ENCODE measurements at places on chromosomes 4 and X.
A peak's percentile ranks its signal among the peaks of the same experiment; 100 is the strongest.

GRCh38 chr4:144582975-144583374 lies 63.0 kb upstream of the HHIP start:
- no peak for DNase-seq

- no peak for DNase-seq
Measured at GRCh38 chr4:8112672-8113071, 45.9 kb downstream of the ABLIM2 start.

DNA sequence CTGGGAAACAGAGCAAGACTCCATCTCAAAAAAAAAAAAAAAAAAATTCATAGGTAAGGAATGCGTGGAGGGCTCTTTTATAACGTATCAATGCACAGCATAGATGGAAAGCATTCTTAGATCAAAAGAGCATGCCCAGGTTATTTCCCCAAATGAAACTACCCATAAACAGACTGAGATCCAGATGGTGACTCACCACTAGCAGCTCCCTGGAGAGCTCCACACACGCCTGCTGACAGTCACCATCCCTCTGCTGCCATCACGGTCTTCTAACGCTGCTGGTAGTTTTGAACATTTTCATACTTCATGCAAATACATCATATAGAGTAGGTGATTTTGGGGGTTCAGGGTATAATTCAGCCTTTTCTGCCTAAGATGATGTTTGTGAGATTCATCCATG lies 136.9 kb downstream of the ASMT start:
- no peak for DNase-seq

DNA sequence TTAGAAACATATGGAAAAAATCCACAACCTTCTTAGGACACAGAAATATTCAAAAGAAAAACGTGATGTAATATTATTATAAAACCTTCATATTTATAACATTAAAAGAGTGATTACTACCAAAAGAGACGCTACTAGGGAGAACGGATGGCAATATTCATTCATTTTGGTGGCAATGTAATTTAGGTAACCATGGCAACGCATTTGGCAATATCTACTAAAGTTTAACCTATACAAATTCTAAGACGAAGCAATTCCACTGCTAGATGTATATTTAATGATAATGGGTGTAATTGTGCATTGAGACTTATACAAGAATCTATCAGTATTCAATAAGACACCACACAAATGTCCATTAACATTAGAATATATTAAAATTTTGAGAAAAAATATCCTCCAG lies 709.4 kb downstream of the ARAP2 start:
- DNase-seq: no peak

- no peak for DNase-seq
Measured at GRCh38 chrX:137187540-137187939, 153.7 kb upstream of the GPR101 start.

- no peak for DNase-seq
Measured at GRCh38 chr4:122005064-122005755, 53.4 kb upstream of the TRPC3 start.

GRCh38 chr4:30264465-30264864 lies 455.7 kb upstream of the PCDH7 start:
- no peak for DNase-seq

GRCh38 chr4:184506527-184507121 lies 32.3 kb upstream of the IRF2 start:
- DNase-seq: no peak

DNA sequence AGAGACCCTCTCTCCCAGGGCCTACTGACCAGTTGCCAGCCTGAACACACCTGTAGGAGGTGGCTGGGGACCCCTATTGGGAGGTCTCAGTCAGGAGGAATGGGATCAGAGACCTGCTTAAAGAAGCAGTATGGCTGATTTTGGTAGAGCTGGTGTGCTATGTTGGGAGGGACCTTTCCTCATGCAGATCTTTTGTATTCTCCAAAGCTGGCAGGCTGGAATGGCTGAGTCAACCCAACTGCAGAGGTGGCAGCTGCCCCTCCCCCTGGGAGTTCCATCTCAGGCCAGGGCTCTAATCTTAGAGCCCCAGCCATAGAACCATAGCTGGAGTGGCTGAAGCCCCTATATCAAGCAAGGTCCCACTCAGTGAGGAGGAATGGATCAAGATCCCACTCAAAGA lies 279.3 kb upstream of the BMP3 start:
- DNase-seq: no peak

DNA sequence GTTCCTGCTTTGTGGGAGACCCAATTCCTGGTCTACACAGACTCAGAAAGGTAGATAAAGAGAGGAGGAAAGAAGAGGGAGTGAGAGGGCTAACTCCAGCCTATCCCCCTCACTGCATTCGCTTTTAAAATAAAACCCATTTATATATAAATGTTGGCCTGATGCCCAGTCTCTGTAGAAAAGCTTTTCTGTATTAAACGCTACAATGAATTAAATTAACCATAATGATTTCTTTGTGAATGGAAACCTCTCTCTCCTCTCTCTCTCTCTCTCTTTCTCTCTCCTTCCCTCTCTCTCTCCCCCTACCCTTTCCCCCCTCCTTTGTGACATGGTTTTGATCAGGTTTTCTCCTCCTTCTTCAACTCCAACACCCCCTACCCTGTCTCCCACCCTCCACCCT lies 34.8 kb downstream of the PJA1 start:
- no peak for DNase-seq

GRCh38 chr4:184448141-184448540 lies 26.2 kb downstream of the IRF2 start:
- DNase-seq: no peak

DNA sequence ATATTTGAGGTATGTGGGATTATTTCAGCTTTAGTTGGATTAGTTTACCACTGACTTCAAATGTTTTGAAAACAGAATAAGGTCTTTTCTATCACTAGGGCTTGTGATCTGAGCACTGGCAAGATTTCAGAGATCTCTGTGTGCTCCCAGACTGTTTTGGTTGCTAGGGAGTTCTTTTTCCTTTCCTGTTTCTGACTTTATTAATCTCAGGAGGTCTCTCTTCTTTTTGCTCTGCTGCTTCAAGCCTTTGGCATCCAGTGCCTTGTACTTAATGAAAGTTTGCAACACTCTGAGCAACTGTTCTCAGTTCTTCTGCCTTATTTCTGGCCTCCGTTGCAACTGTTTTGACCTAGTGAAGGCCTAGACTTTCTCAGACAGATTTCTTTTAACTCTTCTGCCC lies 32.1 kb upstream of the PAQR3 start:
- DNase-seq: no peak

- no peak for DNase-seq
Measured at GRCh38 chrX:50107470-50107869, 93.3 kb downstream of the AKAP4 start.

DNA sequence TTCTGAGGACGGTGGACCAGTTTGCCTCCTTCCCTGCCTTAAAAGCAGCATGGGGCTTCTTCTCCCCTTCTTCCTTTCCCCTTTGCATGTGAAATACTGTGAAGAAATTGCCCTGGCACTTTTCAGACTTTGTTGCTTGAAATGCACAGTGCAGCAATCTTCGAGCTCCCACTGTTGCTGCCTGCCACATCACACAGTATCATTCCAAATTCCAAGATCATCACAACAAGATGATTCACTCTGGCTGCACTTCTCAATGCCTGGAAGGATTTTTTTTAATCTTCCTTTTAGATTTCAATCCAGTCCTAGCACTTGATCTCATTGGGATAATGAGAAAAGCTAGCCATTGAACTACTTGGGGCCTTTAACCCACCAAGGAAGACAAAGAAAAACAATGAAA lies 255.3 kb downstream of the RAPGEF2 start:
- no peak for DNase-seq

GRCh38 chr4:125244848-125245450 lies 69.8 kb upstream of the FAT4 start:
- DNase-seq: no peak

DNA sequence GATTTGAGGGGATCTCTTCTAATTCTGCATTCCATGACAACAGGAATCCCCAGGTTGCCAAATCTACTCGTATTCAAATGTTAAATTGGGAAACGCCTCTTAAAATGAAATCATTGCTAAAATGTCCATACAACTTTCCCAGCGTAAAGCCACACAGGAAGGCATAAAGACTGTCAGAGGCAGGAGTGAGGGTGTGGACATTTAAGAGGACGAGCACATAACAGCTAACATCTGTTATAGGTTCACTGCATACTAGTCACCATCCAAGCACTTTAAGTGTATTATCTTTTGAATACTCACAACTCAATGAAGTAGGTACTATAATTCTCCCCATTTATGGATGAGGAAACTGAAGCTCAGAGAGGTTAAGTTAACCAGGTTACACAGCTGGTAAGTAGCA lies 35.6 kb downstream of the ATG4A start:
- DNase-seq: no peak

DNA sequence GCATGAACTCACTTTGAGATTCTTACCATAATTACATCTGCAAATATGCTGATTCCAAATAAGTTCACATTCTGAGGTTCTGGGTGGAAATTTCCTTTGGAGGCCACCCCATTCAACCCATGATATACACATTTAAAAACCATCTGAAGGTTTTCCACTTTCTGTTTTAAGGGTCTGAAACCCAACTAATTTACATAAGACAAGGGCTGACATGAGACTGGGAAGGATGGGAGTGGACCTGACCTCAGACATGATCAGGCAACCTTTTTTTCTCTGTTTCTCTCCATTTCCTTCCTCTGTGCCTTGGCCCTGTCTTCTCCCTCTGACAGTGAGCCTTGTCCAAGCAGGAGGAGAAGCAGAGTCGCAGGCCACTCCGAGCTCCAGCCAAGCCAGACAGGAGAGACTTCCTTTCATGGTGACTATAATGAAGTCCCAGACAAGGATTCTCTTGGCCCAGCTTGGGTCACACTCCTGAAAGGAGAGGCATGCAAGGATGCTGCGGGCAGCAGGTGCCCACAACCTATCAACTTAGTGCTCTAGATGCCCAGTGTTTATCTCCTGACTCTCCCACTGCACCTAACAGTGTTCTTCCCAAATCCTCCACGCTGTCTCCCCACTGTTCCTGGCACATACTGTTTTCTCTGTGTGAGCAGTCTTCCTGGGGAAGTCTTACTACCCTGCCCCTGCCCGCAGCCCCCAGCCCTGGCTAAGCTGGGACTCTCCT lies 39.9 kb downstream of the MSX1 start:
- DNase-seq: no peak

DNA sequence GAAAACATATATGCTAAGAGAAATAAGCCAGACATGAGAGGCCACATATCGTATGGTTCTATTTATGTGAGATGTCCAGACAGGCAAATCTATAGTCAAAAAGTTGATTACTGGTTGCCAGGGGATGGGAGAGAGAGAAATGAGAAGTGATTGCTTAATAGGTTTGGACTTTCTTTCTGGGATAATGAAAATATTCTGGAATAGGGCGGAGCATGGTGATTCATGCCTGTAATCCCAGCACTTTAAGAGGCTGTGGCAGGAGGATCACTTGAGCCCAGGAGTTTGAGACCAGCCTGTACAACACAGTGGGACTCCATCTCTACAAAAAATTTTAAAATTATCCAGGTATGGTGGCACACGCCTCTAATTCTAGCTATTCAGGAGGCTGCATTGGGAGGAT lies 22.4 kb downstream of the RBM47 start:
- no peak for DNase-seq

DNA sequence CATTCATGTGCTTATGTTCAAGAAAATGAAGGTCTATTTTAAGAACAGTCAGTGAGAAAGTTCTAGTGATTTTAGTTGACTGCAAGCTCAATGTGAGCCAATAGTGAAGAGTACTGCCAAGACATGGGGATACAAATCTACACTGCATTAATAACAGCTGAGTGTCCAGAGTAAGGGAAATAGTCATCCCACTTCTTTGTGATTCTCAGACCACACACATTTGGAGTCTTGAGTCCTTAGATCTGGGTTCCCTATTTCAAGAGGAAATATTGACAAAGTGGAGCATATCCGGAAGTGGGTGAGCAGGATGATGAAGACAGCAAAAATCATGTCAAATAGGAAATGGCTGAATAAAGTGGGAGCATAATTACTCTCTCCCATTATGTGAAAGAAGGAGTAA lies 171.1 kb downstream of the LARP7 start:
- no peak for DNase-seq

GRCh38 chr4:2251073-2251794 lies 9.3 kb upstream of the HAUS3 start:
- peak; percentile 3 for DNase-seq

DNA sequence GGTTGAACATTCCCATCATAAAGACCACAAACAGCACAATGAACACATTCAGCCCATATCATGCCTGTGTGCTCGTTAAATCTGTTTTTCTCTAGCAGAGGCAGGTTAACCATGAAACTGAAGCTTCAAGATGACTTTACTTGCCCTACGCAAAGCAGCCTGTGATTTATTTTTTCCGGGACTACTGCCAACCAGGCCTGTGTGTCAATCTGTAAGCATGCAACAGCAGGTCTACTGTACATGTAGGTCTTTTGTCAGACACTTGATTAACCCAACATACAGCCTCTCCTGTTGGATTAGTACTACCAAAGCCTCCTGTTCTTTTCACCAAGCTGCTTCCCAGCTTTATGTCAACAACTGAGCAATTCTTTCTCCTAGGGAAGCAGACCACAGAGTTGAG lies 85.5 kb upstream of the ACSL1 start:
- DNase-seq: no peak

- no peak for DNase-seq
Measured at GRCh38 chr4:111697176-111697942, 447.9 kb upstream of the FAM241A start.

- DNase-seq: no peak
Measured at GRCh38 chrX:1062351-1062750, 150.1 kb downstream of the CRLF2 start.

- DNase-seq: no peak
Measured at GRCh38 chr4:8010618-8011017, 71.0 kb upstream of the AFAP1 start.

GRCh38 chr4:40046311-40046980 lies 10.2 kb upstream of the N4BP2 start:
- no peak for DNase-seq

DNA sequence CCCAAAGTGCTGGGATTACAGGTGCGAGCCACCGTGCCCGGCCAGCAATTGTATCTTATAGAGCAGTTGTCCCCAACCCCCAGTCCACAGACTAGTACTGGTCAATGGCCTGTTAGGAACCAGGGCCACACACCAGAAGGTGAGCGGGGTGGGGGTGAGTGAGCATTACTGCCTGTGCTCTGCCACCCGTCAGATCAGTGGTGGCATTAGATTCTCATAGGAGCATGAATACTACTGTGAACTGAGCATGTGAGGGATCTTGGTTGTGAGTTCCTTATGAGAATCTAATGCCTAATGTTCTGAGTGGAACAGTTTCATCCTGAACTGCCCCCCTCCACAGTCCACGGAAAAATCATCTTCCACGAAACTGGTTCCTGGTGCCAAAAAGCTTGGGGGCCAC lies 328.0 kb upstream of the BOD1L1 start:
- no peak for DNase-seq

- no peak for DNase-seq
Measured at GRCh38 chrX:41522671-41523070, 75.5 kb downstream of the NYX start.

DNA sequence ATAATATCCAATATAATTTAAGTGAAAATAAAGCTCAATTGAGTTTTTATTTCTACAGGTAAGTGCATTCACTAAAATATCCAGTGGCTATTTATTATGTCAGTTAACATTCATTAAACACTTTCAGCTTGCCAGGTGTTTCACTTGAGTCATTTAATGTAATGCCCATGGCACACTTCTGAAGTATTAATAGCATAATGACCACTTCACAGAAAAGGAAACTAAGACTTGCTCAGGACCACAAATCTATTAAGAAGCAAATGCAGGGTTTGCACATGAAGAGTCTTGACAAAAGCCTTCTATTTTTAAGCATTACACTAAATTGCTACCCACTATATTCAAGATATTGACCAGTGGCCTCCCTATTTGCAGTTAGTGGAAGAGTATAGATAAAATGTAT lies 612.7 kb downstream of the KCTD8 start:
- no peak for DNase-seq

Measured in activated gamma-delta T cell treated with Interleukin-2 at 50 U/mL for 16 hours (primary cell).